ENCODE measurements at places on chromosomes 12 and 14.
A peak's percentile ranks its signal among the peaks of the same experiment; 100 is the strongest.

- no peak for DNase-seq
Measured at GRCh38 chr14:89681086-89682018, 264.3 kb upstream of the FOXN3 start.

DNA sequence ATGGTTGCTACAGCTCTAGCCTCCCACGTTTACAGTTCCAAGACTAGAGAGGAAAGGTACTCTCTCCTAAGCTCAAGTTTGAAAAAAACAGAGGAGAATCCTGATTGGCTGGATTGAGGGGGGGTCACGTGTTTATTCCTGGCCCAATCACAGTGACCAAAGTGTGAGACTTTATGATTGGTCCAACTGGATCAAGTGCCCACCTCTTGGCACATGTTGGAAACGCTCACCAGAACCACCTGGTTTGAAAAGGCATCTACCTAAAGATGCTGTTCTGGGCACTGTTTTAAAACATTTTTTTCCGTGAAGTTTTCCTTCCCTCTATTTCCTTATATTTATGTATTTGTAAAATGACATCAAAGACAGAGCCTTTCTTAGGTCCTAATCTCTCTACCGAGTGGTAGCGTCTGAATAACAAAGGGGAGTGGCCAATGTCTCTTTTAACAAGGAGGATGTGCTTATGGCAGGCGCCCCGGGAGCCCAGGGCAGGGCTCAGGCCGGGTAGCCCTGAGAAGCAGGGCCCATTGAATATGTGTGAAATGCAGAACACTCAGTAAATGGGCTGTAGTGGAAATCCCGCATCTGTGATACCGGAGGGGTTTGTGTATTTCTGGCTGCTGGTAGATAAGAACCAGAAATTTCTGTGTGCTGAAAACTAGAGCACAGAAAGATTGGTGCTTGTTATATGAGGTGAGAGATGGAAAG lies 146.2 kb downstream of the ATP23 start:
- DNase-seq: no peak

DNA sequence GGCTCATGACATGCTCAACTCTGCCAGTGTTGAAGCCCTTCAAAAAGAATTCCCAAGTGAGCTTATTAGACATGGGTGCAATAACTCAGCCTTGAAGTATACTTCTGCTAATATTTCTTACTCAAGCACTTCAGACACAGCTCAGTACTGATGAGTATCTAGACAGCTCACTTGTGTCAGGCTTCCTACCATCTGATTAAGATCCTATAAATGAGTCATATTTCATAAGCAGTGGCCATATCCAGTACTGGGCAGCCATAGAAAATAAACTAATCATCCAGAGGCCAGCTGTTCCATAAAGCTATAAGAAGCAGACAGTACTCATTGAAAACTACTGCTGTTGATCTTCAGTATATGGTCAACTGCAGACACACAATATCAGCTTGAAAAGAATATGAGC lies 12.9 kb downstream of the FSCB start:
- DNase-seq: no peak

DNA sequence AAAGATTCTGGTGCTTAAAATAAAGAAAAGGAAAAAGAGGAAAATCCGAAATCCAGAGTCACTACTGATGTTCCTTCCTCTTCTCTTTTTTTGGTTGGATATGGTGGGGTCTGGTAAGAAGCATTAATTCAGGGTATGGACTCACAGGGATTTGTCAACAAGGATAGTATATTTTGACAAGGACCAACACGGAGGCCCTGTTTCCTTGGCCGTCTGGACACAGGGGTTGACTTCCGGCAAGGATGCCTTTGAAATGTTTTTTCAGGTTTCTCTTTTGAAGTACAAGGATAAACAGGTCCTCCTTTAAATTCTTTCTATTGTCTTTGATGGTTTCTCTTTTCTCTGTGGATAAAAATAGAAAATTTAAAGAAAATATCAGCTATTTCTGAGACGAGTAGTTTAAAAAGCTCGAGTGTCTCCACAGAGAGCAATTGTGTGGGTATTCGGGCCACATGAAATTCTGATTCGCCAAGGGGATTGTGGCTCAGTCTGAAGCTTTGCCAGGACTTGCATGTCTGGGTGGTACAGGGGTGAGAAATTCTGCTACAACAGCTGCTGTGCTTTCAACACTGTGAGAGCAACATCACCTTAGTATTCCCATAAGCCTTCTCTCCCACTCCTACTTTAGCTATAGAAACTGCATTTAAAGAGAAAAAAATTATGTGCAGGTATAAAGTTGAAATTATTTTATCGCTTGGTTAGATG lies 88.5 kb upstream of the CSRP2 start:
- no peak for DNase-seq

DNA sequence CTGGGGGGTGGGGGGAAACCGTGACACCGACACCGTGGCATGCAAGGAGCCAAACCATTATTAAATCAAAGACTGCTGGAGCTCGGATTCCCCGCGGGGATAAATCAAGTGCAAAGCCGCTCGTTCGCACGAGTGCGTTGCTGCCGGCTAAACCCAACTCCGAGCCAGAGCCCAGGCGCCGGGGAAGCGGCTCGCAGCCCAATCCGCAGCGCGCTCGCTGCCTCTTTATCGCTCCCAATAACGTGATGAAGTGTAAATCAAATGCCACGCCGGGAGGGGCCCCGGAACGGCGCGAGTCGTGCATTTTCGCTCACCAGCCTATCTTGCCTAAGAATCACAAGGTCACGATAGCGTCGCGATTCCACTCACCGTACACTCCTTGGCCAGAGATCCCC lies 1.3 kb downstream of the MDGA2 start:
- no peak for DNase-seq

DNA sequence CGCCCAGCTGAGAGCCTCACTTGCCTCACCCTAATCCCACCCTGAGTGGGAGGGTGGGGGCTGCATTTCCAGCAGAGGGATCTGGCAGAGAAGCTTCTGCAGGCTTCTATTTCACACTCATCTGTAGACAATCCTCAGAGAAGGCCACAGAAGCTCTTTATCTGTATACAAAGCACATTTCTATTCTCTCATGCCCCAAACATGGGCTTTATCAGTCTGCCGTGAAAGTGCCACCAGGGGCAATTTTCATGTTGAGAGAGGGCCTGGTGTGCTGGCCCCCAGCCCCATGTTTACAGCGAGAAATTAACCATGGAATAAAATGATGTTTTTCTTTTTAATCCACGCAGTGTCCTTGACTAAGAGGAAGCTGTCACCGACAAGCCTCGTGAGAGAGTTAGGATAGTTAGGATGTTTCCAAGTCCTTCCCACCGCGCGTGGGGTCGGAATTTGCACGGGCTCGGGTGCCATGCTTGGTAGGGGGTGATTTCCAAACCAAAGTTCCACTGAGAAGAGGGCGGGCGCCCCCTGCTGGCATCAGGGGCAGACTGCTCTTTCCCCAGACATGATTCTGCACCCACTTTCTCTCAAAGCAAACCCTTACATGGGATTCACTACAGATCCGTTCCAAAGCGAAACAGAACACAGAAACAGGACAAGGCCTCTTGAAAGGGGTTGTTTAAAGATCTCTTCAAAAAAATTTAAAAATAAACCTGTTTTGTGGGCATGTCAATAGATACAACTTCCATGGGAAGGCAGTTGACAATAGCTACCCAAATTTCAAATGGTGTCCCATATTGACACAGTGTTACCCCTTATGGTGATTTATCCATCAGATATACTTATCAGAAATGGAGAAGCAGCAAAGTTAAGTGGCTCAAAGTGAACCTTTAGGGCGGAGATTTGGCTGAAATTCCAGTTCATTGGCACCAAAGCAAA lies 19.4 kb downstream of the BDKRB1 start:
- DNase-seq: peak; percentile 73

- DNase-seq: peak; percentile 89
Measured at GRCh38 chr12:3170423-3171194, 93.4 kb downstream of the TSPAN9 start.

- DNase-seq: no peak
Measured at GRCh38 chr14:74950795-74951442, 4.5 kb downstream of the PGF start.

DNA sequence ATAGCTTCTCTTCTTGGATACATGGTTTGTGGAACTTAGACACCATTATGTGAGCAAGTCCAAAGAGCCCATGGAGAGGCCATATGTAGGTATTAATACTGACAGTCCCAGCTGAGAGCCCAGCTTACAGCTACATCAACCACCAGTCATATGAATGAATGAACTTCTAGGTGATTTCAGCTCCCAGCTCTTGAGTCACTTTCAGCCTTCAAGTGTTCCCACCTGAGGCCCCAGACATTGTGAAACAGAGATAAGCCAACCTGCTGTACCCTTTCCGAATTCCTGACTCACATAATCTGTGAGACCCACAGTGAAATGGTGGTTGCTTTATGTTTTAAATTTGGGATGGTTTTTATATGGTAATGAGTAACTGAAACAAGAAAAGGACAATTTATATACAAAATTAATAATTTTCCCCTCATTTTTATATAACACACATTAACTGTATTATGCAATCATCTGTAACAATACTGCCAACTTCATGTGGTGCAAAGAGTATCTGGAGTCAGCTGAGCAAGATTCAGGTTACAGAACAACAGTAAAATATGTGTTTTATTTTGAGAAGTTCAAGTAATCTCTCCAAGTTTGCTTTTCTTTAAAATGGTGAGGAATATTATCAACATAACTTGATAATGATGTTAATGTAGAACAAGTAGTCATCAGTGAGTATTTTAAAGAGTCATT lies 27.7 kb upstream of the FBXO33 start:
- DNase-seq: no peak
